ENCODE measurements at places on chromosomes 3 and 15.

GRCh38 chr3:38152609-38153008, 12.7 kb upstream of the OXSR1 start:
- DNase-seq, result no peak

DNA sequence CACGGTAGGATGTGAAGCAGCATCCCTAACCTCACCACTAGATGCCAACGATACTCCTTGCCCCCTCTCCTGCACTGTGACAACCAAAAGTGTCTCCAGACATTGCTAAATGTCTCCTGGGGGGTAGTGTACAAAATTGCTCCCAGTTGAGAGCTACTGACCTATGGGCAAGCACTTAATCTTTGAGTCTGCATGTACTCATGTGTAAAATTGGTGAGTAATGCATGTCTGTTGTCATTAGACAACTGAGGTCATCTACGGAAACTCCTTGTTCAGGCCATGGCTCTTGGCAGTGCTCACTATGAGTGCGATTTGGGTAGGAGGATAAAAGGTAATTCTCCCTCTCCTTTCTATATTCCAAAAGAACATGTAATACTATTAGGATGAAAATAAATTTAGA, 29.2 kb downstream of the PDHB start:
- DNase-seq, result no peak

DNA sequence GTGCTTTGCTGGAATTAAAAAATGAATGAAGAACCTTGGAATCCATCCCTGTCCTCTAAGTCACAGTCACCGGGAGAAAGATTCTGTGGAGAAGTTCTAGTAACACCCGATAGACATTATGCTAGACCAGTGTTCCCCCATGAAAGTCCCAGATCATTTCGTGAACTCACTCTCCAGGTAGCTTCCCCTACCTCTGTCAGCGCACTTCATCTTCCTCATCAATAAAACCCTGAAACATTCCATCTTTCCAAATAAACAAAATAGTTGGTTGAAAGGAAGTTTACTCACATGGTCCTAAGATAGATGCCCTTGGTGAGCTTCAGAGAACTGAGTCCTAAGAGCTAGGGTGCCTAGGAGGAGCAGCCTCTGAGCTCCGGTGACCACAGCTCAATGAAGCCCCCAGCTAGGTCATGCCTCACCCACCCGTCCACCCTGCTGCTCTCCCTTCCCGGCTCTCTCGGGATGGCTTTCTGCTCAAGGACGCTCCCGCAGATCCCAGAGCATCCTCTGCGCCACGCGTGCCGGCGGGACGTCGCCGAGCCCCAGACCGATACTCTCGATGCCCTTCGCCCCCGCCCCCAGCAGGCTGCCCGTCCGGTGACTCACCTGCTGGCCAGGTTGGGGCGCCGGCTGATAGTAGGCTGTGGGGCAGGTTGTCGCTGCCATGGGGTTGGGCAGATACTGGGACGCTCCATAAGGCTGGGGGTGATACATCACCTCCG, 776 bp downstream of the VGLL3 start:
- DNase-seq, result no peak

- DNase-seq, result peak; percentile 13
Measured at GRCh38 chr3:172124271-172124670, 84.9 kb downstream of the FNDC3B start.

- no peak for DNase-seq
Measured at GRCh38 chr3:32709346-32709745, 24.4 kb downstream of the CNOT10 start.

- no peak for DNase-seq
Measured at GRCh38 chr3:192953926-192954325, 36.3 kb upstream of the MB21D2 start.

DNA sequence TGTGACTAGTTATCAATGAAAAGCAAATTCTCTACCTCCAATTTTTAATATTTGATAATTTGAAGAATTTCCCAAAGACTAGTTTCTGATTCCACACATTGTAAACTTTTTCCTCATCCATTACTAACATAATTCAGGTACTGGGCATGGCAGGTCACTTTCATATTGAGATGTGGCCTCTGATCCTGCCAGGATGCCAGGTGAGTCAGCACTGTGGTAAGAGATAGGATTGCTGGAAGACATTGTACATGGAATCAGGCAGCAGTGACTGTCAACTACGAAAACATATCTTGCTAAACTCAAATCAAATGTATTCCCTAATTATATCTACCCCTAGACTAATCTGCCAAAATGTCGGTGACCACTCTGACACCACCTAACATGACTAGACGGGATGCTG, 33.2 kb upstream of the POU1F1 start:
- no peak for DNase-seq

- no peak for DNase-seq
Measured at GRCh38 chr15:59367022-59367451, 5.6 kb downstream of the MYO1E start.

DNA sequence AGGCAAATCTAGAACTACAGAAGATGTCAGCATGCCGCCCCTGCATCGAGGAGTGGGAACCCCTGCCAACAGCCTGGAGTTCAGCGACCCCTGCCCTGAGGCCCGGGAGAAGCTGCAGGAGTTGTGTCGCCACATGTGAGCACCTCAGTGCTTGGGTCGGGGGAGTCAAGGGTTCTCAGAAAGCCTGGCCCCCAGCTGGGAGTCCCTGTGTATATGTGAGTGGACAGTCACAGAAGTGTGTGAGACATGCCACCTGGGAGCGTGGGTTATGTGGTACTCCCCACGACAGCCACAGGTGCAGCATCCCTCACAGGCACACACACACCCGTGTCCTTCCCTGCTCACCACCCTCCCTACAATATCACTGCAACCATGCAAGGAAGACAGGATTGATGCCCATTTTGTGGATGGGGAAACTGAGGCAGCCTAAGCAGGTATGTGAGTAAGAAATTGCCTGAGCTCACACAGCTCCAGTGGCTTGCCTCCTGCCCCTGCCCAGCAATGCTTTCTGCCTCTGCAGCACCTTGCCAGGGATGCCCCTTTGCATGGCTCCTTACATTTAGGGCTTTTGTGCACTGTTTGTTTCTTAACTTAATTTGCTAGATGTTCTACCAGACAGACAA, 28.3 kb downstream of the C3orf20 start:
- DNase-seq, result no peak

- DNase-seq, result no peak
Measured at GRCh38 chr3:27501759-27502158, 17.6 kb upstream of the SLC4A7 start.

DNA sequence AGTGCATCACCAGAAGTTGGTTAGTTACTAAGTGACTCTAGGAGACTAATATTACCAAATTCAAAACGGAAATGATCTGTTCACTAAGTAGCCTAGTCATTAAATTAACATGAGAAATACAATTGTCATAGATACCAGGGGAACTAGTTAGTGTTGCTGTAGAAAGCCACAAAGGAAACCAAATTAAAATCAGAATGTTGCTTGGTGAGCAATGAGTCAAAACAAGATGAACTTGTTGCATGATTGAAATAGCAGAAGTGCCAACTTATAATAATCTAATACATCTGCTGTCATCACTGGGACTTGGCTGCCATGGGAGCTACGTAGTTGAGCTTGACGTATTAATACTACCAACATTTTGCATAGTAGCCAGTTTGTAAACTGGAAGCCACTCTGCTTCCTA, 458.1 kb downstream of the DIPK2A start:
- no peak for DNase-seq

DNA sequence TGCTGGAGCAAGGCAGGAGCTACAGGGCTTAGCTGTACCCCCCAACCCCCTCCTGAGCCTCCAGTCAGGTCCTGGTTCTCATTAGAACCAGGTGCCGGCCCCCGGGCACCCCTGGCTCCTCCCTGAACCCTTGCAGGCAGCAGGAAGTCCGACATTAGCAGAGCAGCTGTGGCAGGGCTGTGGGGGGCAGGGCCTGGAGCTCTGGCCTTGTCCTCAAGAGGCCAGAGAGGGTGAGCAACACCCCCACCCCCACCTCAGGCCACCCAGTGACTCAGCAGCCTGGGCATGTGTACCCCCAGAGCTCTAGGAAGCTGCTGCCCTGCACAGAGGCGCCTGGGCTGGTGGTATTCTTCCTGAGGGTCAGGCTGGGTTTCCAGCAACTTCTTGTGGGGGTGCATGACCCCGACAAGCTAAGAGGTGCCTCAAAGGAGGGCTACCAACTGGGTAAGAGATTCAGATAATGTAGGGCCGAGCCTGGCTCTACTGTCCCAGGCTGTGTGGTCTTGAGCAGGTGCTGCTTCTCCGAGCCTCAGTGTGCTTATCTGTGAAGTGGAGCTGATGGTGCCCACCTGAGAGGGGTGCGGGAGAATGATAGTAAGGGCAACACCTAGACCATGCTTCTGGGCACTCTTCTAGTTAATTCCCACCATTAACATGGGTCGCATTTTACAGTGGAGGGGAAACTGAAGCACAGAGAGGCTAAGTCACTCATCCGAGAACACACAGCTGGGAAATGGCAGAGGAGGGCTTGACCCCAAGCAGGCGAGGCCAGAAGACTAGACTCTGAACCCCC, 16.0 kb downstream of the H1-8 start:
- no peak for DNase-seq

GRCh38 chr3:195030791-195031321, 240.1 kb downstream of the XXYLT1 start:
- peak; percentile 52 for DNase-seq

DNA sequence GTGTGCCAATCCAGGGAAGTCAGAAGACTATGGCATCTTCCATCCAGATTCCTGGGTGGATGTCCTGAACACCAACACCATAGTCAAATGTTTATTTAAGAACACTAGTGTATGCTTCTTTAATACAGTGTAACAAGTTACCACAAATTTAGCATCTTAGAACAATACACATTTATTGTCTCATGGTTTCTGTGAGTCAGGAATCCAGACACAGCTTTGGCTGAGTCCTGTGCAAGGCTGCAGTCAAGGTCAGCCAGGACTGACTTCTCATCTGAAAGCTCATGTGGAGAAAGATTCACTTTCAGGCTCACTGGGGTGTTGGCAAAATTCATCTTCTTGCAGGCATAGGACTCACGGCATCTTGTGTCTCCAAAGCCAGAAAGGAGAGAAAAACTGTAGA, 143.4 kb downstream of the ANXA2 start:
- DNase-seq, result no peak

- peak; percentile 70 for DNase-seq
Measured at GRCh38 chr15:65980824-65981456, 111.6 kb downstream of the RAB11A start.

- no peak for DNase-seq
Measured at GRCh38 chr15:52278135-52278534, 17.5 kb downstream of the MYO5C start.

GRCh38 chr15:40926659-40927494, 2.3 kb upstream of the DLL4 start:
- no peak for DNase-seq

DNA sequence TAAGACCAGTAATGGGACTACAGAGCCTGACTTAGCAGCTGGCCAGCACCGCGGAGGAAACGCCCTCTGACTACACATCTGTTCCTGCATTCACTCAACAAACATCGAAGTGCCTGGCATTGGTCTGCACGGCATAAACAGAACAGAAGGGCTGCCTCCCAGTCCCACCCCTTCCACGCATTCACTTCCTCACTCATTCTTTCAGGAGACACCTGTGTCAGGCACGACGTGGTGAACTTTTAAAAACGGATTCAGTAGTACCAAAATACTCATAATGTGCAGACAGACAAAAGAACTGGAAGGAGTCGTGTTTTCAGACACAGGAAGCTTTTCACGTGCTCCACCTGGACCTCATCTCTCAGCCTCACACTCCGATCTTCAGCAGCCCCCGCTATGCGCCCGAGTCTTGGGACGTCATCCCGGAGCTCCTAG, 123.3 kb downstream of the XXYLT1 start:
- DNase-seq, result peak; percentile 64

DNA sequence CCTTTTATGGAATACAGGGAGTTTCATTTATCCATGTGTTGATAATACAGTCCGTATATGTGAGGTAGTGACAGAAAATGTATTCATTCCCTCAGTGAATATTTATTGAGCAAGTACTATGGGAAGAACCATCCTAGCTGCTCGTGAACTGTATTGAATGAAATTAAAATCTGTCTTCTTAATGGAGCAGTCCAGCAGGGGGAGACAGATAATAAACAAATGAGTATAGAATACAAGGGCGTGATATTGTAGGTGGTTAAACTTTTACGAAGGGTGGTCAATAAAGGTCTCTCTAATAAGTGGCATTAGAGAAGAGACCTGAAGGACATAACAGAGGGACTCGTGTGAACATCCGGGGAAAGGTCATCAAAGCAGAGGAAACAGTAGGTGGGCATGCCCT, 62.7 kb upstream of the OSTN start:
- DNase-seq, result no peak

GRCh38 chr3:171190668-171191067, 164.1 kb upstream of the SLC2A2 start:
- no peak for DNase-seq

- DNase-seq, result no peak
Measured at GRCh38 chr3:23602971-23603370, 202.8 kb upstream of the UBE2E1 start.

Measured in upper lobe of left lung (tissue), 6 donors.